ENCODE measurements at places on chromosomes 7 and 10.

DNA sequence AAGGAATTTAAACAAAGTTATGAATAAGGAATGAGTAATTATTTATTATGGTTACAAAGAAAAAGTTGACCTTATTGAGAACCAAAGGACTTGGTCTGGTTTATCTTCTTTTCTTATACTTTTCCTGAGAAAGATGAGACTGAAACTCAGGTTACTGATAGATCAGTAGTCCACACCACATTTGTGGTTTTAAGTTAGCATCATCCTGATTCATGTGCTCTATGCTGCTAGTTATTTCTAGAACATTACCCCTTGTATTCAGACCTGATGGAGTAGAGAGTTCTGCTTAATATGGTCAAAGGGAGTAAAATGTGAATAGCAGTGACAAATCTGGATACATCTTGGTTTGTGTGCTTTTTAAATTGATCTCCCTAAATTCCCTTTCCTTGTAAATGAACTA is 63.8 kb downstream of the FOXP2 start:
- DNase-seq = no peak

- DNase-seq = no peak
Measured at GRCh38 chr10:119747940-119748339, 22.1 kb downstream of the INPP5F start.

GRCh38 chr10:121469797-121470606 is 128.2 kb downstream of the FGFR2 start:
- DNase-seq = no peak

DNA sequence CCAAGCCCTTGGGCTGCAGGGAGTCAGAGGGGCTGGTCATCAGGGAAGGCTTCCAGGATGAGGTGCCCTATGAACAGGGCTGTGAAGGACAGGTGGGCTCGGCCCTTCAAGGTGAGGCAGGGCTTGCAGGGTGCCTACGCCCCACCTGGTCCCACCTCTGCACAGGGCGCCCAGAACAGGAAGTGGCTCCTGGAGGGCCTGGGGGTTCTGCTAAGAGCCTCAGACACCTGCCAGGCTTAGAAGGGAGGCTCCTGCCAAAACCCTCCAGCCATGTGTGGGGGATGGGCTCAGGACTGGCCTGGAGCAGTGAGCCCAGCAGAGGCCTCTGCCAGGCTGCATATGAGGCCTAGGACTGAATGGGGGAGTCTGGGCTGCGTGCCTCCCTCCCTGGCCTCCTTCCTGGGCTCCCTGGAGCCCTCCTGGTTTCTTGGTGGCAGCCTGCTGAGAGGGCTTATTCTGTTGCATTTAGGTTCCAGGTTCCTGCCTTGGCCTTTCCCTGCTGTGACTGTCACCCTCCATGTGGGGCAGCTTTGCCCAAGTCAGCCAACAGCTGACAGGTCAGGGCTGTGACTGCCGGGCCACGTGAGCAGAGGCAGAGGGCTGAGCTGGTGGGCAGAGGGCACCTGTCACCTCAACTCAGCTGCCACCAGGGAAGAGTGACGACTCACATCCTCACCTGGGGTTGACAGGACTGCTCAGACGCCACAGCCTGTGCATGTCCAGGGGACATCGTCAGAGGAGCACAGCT is 45.2 kb upstream of the MSMB start:
- DNase-seq = no peak

- DNase-seq = no peak
Measured at GRCh38 chr7:32163896-32164295, 93.7 kb upstream of the PDE1C start.

DNA sequence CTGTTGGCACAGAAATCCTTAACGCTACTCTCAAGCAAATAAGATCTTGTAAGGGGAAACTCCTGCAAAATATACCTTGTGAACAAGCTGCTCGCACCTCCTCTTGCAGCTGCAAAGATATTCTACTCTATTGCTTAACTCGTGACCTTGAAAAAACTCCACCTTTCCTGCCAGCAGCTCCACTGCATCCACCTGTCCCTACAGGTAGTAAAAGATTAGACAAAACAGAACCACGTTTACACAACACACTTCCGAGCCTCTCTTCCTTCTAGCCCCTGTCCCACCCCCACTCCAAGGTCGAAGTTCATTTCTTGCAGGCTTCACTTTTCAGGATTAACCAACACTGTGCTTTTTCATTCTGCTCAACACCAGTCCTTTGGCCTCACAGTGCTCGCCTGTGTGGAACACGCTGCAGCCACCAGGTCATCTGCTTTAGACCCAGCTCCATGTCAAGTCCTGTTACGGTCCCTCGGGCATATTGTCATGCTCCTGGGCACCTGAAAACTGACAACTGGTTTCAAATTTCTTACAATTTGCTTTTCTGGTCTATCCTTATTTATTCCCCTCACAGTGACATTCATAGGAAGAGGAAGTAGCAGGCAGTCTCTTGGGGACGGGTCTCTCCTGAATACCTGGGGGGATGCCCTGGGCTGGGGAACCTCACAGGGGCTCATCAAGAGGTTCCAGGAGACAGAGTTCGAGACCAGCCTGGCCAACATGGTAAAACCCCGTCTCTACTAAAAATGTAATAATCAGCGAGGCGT is 165.8 kb upstream of the KLF14 start:
- peak; percentile 19 for DNase-seq

DNA sequence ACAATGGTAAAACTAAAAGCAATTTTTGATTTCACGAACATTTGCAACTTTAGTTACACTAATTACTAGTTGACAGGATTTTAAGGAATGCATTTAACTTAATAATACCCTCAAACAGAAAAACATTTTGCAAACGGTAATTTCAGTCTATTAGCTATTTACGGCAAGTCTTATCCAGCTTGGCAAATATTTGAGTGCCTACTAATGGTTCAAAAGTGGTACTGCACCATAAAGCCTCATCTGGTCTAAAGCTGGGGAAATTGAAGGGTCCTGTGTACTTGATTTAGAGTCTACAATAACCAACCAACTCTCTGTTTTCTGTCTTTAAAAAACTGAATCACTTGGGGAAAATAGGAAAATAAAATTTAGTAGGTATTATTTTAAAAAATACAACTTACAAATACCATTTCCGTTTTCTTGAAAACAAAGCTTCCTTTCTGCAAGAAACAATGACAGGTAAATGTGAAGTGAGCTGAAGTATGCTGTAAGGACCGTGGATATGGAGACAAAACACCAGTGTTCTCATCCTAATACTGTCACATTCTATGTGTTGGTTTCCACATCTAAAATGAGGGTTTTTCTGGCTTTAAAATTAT is 142.3 kb downstream of the VPS50 start:
- DNase-seq = no peak

DNA sequence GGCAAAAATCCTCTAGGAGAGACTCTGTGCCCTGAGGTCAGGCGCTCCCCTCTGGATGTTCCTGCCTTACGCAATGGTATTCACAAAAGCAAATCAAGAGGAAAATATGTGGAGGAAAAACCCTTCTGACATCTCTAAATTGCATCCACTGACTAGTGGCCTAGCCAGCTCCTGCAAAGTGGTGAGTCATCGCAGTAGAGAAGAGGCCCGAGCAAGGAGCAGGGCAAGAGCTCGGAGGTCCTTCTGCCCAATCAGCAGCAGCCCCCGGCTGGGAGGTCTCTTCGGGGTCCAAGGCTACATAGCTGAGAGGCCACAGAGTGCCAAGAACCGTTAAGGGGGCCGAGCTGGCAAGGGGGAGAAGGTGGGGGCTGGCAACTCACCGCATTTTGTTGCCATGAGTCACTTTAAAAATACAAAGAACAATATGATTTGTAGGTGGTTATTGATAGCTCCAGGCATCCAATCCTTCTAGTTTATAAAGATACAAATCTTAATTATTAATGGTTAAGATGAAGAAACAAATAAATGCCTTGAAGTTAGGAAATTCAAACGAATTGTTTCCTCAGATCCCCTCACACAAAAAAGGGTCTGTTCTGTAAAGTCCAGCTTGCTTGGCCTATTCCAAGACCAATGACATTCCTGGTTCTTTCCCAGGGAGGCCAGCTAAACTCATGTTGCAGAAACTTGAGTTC is 161.6 kb downstream of the PKD1L1 start:
- DNase-seq = no peak

- DNase-seq = no peak
Measured at GRCh38 chr7:127532736-127533135, 52.7 kb downstream of the GCC1 start.

- DNase-seq = no peak
Measured at GRCh38 chr7:131336956-131337355, 9.3 kb downstream of the MKLN1 start.

- peak; percentile 16 for DNase-seq
Measured at GRCh38 chr7:66505531-66506451, 122.9 kb upstream of the KCTD7 start.

DNA sequence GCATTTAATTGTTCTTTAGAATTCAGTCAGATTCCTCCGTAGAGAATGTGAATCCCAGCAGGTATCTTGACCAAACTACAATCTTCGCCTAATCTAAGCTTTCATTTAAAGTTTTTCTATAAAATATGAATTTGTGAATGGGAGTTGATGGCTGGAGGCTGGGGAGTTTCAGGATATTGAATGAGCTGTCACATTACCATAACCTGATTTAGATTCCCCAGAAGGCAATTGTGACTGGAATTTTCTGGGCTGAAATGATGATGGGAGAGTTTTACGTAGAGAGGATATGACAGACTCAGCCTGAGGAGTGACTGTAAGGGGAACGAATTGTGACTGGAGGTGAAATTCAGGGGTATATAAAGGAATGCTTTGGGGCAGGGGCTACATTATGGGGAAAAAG is 411.7 kb upstream of the FZD8 start:
- no peak for DNase-seq

DNA sequence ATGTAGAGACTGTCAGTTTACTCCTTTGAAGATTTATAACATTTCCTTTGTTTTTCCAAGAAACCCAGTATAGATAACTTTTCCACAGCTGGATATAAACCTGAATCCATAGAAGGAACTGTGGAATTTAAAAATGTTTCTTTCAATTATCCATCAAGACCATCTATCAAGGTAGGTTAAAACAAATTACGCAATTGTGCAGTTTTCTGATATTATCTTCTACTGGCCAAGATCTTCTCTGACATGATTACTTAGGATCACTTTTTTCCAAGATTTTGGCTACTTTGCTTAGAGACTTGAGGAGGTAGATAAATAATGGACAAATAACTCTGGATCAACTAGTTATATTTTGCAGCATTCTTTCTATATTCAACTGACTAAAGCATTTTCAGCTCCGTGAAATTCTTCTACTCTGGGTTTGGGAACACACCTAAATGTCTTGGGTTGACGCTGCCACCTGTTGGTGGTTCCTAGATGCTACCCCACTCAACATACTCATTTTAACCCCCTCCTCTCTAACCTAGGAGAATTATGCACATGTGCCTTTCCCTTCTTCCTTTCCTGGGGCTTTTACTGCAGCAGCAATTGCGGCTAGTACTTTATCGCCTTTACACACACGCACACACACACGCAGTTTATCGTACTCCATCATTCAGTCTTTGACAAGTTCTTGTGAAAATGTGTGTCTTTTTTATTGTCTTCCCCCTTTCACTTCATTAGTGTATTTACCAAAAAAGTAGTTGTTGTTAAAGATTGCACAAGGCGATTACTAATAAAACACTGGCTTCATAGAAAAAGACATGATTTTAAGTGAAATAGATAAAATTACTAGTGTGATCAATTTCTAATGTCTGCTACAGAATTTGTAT is 32.7 kb downstream of the ABCB5 start:
- no peak for DNase-seq

GRCh38 chr7:22660293-22660692 is 66.7 kb upstream of the IL6 start:
- no peak for DNase-seq

DNA sequence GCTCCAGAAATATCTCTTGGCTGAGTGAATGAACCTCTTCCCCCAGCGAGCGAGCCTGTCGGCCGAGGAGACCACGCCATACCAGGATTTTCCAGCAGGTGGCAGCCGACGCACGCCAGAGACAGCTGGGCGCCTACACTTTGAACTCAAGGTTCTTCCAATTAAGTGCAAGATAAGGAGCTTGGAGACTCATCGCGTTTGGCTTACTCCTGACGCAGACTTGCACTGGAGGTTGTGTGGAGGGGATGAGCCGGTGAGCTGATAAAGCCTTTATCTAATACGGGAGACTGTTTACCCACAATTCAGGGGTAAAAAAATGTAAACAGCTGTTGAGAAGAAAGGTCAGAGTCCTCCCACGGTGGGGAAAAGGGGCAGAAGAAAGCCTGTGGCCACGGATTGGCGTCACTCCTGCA is 45.9 kb upstream of the EMX2 start:
- peak; percentile 19 for DNase-seq

DNA sequence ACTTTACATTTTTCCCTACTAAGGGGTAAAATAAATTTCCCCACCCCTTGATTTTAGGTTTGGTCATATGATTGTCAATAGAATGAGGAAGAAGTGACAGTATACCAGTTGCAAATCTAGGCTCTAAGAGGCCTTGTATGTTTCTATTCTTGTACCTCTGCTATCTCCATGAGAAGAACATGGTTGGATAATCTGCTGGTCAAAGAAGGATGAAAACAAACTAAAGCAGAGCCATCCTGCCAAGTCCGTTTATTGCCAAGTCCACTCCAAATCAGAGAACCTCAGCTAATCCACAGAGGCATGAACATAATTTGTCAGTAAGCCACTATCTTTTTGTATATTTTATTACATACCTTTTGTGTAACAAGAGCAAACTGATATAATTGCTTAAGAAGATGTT is 98.0 kb downstream of the CRPPA start:
- DNase-seq = no peak

DNA sequence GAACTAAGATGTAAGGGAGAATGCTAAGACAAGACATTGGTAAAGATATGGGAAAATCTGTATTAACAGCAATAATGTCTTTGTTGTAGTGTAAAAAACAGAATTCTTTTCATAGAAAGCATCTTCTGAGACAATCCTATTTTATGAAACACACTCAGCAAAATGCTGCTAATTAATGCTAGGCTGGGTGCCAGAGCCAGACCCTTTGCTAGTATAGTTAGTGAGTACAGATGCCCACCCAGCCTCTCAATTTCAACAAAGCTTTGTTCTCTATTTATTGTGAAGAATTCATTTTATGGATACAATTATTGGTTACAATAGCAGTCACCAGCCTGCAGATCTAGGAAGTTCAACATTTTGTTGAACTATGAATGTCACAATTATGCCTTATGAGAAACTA is 131.0 kb downstream of the SEM1 start:
- DNase-seq = no peak

DNA sequence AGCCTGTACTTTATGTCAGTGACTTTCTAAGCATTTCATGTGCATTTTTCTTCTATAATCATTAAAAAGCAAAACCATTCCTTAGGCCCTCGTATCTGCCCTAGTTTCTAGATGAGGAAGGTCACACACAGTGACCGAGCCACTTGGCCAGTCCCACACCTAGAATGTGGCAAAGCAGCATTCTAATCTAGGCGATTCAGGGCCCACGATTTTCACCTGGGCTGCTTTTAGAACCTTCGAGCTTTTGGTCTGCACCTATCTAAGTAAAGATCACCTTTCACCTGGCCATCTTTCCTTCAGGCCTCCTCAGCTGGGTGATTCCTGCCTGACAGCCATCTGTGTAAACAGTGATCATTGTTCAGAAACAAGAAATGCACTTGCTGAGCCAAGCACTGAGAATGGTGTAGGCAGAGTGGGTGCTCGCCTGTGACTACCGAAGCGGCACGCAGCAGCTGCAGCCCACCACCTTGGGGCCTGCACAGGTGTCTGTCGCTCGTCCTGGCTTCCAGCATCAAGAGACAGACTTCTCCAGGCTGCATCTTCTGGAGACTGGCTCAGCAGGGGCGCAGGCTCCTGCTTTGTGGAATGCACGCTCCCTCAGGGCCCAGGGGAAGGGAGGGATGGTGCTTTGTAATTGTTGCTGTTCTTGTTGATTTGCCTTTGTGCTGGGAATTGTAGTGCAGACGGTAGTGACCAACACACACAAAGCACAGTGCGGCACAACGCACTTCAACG is 149.0 kb upstream of the INSYN2A start:
- peak; percentile 21 for DNase-seq
